DMS 273 treated with DMSO at 0.1 percent for 48 hours (cell line): ENCODE measurements at places on chromosomes 12 and 14.

DNA sequence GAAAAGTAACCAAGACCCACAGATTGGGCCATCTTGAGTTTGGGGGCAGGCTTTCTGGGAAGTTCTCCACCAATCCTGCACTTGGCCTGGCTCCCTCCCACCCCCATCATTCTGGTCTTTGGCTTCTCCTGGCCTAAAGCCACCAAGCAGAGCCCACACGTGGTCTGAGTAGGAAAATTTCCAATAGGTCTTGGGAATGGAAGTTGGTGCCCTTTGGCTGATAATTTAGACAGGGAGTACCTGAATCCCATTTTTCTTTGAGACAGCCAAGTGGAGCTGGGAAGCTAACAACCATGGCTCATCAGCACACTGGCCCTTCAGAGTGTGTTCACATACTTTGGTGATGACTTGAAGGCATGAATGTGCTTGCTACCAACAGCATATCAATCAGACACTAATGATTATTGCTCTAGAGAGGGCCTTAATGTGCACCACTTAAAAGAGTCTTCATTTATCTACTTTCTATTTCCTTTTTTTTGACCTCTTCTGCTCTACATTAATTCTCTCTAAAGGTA, 156.0 kb downstream of the EGLN3 start:
- no peak for DNase-seq

DNA sequence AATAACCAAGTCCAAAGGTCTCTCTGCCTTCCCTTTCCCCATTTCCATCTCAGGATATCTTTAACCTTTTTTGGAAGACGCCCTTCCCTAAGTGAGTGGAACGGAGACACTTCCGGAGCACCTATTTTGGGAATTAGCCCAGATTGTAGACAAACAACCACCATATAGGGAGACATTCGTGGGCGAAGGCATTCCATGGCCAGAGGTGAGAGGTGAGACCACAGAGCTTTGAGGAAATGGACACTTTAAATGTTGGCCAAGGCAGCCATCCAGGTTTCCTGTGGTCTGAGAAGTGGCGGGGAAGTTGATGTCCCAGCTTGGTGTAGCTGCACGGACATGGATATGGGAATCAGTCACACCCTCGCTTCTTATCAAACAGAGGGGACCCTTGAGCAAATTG, 69.4 kb upstream of the BDKRB2 start:
- DNase-seq = no peak

GRCh38 chr12:90331821-90332220, 623.2 kb downstream of the CCER1 start:
- no peak for DNase-seq

DNA sequence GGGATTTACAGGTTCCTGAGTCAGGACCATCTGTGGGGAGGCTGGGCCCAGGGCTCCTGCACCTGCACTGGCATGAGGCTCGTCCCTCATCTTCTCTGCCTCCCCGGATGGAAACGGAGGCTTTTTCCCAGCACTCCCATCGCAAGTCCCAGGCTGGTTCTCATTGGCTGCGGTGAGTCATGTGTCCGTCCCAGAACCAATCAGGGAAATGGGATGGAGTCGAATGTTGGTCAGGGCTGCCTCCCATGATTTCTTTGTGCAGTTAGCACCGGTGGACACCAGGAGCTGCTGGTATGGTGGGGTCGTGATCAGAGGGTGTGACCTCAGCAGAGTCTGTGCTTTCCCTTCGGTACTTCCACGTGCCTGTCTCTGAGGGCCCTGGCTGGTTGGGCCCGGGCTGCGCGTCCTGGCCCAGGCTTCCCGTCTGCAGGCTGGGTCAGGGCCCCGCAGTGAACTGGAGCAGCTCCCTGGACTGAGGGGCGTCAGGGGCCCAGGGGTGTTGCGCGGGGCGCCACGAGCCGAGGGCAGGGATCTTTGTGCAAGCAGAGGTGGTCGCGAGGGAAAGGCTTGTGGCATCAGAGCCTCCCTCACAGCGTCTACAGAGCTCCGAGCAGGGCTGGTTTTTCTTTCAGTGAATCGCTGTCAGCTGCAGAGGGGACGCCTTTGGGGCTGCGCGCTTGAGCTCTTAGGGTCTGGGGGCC, 168.1 kb downstream of the ADGRD1 start:
- no peak for DNase-seq

- no peak for DNase-seq
Observed at GRCh38 chr14:95495538-95496025, 20.9 kb downstream of the SYNE3 start.
